CD8-positive, alpha-beta memory T cell (primary cell): ENCODE measurements at places on chromosomes 2 and 18.

DNA sequence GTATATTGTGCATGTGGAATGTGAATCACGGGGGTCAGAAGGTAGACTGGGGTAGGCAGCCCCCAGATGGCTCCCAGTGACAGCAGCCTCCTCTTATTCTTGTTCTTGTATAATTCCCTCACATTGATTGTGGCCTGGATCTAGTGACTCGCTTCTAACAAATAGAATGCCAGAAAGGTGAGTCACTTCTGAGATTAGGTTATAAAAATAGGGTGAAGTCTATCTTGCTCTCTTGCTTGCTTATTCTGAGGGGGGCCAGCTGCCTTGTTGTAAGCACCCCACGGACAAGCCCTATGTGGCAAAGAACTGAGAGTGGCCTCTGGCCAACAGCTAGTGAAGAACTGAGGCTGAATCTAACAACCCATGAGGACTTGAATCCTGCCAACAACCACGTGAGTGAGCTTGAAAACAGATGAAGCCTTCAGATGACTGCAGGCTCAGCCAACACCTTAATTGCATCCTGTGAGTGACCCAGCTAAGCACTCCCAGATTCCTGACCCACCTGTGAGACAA lies 15.6 kb upstream of the RMND5A start:
- no peak for DNase-seq

- no peak for DNase-seq
Measured at GRCh38 chr18:37853706-37854105, 288.1 kb upstream of the CELF4 start.

- no peak for DNase-seq
Measured at GRCh38 chr18:13382366-13382953, 163.9 kb downstream of the LDLRAD4 start.

DNA sequence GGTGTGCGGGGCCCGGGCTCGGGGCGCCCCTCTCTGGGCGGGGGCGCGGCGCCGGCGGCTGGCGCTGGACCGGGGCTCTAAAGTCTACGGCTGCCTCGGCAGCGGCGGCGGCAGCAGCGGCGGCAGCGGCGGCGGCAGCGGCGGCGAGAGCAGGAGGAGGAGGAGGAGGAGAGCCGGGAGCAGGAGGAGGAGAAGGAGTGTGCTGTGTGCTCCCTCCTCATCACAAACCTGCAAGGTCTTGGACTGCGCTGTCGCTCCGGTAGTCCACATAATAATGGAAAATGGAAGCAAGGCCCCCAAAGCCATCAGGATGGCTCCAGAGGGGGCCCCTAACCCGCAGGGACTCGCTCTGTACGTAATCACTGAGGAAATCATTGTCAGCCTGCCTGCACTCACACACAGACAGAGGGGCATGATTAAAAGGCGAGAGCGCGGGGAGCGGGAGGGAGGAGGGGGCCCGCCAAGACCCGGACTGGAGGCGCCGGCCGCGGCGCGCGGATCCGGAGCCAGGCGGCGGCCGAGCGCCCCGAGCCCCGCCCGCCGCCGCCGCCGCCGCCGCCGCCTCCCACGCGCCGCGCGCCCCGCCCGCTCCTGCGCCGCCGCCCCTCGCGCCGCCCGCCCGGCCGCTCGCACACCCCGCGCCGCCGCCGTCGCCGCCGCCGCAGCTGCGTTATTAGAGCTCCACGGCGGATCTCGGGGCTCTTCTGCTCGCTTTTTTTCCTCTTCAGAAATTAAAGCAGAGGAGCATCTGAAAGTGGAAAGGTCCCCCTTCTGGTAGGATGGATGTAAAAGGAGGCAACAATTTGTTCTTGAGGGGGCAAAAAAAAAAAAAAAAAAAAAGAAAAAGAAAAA lies at the start of gene ZNF521:
TSS of gene ZNF521 (minus strand) at position 390 of the 852 bp plus-strand sequence. CDS start 1,220 bp downstream, outside the sequence.
- peak; percentile 47 for DNase-seq

- no peak for DNase-seq
Measured at GRCh38 chr2:46548103-46548486, 68.7 kb downstream of the TMEM247 start.
